Thymus (tissue), 14 donors: ENCODE measurements at places on chromosomes 7 and 10. TPM values are rescaled to one million over a fixed set of nuclear protein-coding genes. Genes with fewer than 3 reads are reported as not detected.

- H3K4me3 ChIP-seq: no peak overlapping the region
- no peak overlapping the region for H3K27ac ChIP-seq
- no peak for DNase-seq
- H3K4me1 ChIP-seq: no peaks in the 10 kb centered on the region
Observed at GRCh38 chr7:80654887-80655340, 16.5 kb downstream of the CD36 start.

- H3K27ac ChIP-seq: no peak overlapping the region
- H3K36me3 ChIP-seq: no peaks in the 10 kb centered on the region
- no peak overlapping the region for H3K4me3 ChIP-seq
- DNase-seq: no peak
- H3K27me3 ChIP-seq: peaks cover 97% of the 10 kb centered on the region
Observed at GRCh38 chr7:27145914-27146412, 1.6 kb downstream of the HOXA6 start.

DNA sequence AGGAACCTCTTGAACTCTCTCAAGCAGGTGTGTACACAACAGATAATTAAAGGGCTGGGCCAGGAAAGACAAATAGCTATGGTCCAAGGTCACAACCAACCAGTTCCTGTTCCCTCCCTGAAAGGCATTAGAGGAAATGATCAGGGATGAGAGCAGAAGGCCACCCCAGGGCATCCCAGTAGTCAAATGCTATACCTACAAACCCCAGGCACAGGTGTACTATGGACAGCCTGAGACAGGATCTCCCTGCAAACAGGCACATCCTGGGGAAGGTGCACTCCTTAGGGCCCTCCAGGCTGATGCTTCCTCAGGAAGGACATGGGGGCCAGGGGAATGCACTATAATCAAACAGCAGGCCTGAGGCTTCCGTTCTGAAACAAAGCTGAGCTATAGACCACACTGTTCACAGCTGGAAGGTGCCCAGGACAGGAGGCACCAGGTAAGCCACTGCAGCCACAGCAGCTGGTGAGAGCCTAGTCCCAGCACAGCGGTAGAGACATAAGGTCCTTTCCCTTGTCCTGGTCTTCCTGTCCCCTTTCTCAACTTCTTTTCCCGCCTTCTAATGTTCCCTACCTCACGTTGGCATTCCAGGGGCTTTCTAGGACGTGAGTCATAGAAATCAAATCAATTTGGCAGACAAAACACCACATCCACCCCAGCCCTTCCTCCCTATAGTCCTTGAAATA is 13.3 kb downstream of the PARP12 start:
- no peaks in the 10 kb centered on the region for H3K27me3 ChIP-seq
- H3K4me3 ChIP-seq: no peak overlapping the region
- DNase-seq: no peak

DNA sequence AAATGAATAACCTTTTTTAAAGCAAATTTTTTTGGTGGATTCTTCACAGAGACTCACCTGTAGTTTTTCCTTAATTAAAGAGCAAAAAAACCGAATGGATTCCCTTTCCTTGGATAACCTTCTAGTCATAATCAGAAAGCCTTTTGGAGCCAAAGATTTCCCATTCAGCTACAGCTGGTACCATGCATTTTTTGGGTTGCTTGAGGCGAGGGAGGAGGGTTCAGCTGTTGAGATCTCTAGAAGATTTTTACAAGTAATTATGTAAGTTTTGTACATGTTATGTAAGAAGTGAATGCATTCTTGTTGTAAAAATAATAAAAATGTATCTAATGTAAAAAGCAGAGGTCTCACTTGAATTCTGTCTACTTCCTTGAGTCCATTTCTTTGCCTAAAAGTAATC is 463.2 kb downstream of the SORCS3 start:
- H3K4me1 ChIP-seq: no peaks in the 10 kb centered on the region
- H3K27ac ChIP-seq: no peak overlapping the region
- no peaks in the 10 kb centered on the region for H3K36me3 ChIP-seq
- DNase-seq: no peak
- no peaks in the 10 kb centered on the region for H3K27me3 ChIP-seq
- no peak overlapping the region for H3K4me3 ChIP-seq

DNA sequence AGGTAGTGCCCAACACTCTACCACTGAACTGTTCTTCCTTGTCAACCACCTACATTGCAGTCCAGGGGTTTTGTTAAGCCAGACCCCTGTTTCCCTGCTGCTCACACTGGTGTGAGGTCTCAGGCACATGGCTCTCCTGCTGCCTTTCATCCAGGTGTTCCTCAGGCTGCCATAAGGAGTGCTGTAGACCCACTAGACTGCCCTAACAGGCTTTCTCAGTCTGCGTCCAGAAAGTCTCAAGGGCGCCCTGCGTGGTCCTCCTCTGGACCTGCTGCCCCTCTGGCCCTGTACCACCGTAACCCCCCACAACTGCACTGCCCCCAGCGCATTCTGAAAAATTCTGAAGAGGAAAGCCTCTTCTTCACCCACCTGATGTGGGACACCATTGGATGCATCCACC is 225.7 kb upstream of the ANKRD30A start:
- H3K4me3 ChIP-seq: no peak overlapping the region
- H3K36me3 ChIP-seq: no peaks in the 10 kb centered on the region

- no peak for DNase-seq
- H3K36me3 ChIP-seq: no peaks in the 10 kb centered on the region
- peaks cover 44% of the 10 kb centered on the region for H3K4me1 ChIP-seq
- no peak overlapping the region for H3K27ac ChIP-seq
- H3K4me3 ChIP-seq: no peak overlapping the region
Observed at GRCh38 chr7:132430861-132431822, 145.1 kb downstream of the PLXNA4 start.

DNA sequence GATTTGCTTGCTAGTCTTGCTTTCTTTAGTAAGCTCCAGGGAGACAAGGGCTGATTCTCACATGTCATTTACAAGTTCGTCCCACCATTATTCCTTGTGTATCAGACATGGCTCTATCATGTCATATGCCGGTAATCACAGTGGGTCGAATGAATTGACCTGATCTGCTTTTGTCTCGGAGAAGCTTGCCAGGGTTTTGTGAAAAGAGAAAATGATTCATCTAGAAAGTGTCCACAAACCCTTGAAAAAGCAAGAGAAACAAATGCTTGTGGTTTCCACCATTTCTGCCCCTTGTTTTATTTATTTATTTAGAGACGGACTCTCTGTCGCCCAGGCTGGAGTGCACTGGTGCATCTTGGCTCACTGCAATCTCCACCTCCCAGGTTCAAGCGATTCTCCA is 278.5 kb downstream of the TCF7L2 start:
- H3K27ac ChIP-seq: no peak overlapping the region
- peaks cover 7% of the 10 kb centered on the region for H3K27me3 ChIP-seq
- H3K4me1 ChIP-seq: peaks cover 33% of the 10 kb centered on the region
- H3K36me3 ChIP-seq: no peaks in the 10 kb centered on the region

DNA sequence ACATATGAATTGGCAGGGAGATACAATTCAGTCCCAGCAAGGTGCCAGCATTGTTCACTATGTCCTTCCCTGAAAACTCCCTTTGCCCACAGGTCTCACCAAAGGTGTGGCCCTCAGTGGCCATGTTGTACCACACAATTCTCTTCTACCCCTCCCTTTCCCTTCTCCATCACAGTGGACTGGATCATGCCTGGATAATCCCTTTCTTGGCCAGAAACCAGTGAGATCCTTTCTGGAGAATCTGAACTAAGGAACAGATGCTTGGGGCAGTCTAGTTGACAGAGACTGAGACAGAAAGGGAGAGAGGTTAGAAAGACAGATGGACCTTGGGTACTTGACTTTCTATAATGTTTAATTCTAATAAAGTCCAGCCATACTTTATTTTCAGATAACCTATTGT is 9.5 kb downstream of the NMT2 start:
- H3K36me3 ChIP-seq: peaks cover 24% of the 10 kb centered on the region
- no peak overlapping the region for H3K27ac ChIP-seq
- DNase-seq: no peak
- H3K4me1 ChIP-seq: peaks cover 2% of the 10 kb centered on the region
- H3K27me3 ChIP-seq: no peaks in the 10 kb centered on the region
- no peak overlapping the region for H3K4me3 ChIP-seq

The PURB gene
- polyA plus RNA-seq: 16.5 TPM

The ZNF212 gene
- 16.7 TPM for polyA plus RNA-seq

The LLCFC1 gene
- not detected for polyA plus RNA-seq

The MRPL43 gene
- 95.1 TPM for polyA plus RNA-seq
